ENCODE measurements at places on chromosomes 3 and 15.

GRCh38 chr15:86919581-86919980, 839.9 kb downstream of the AGBL1 start:
- DNase-seq: no peak

DNA sequence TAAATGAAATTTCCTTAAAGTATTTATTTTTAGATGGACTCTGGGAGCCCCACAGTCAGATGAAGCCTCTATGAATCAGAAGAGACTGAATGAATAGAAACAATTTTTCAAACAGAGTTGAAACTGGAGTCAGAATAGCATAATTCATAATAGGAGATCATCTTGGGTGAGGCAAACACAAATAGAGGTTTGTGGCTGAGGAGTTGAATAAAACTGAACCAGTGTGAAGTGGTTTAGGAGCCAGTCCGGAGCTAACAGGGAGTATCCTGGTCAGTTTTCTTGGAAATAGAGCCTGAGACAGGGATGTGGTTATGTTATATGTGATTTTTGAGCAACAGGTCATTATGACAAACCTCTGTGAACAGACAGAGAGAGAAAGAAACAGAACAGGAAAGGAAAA, 39.2 kb downstream of the SAMMSON start:
- no peak for DNase-seq

GRCh38 chr15:64146041-64146440, 5.5 kb upstream of the SNX22 start:
- DNase-seq: no peak

- no peak for DNase-seq
These were observed 82.9 kb upstream of the CDAN1 start for GRCh38 chr15:42819786-42820185.

DNA sequence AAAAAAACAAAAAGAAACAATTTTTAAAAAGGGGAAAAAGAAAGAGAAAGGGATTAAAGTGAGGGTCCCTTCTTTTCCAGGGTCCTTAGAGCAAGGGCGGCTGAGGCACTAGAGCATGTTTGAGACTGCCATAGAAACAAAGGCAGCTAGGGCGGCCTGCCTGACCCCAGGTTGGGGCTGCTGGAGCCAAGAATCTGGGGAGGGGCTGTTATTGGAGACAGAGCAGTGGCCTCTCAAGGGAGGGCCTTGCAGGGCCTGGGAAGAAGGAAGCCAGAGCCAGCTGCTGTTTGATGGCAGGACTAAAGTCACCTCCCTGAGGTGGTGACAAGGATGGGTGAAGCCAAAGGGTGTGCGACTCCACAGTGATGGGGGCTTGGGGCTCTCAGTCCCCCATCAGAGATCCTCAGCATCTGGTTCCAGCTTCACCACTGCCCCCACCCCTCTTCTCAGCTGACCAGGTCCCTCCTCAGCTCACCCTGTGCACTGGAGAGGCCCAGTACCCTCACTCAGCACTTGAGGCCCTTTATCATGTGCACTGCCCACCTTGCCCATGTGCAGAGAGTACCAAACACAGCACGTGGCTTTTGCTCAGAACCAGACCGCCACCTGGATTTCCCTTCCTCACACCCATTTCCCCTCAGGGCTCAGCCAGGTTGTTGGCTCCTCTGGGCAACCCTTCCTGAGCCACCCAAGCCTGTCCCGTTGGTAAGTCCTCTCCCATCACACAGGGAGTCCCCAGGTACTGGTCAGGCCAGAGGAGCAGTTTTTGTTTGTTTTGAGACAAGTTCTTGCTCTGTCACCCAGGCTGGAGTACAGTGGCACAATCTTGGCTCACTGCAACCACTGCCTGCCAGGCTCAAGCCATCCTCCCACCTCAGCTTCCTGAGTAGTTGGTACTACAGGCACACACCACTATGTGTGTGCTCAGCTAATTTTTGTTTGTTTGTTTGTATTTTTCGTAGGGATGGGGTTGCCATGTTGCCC, 1.7 kb downstream of the TMEM89 start:
- DNase-seq: no peak

- DNase-seq: no peak
These were observed 11.3 kb downstream of the RBP1 start for GRCh38 chr3:139528281-139528680.

GRCh38 chr3:56251343-56251945, 216.8 kb downstream of the ERC2 start:
- no peak for DNase-seq

DNA sequence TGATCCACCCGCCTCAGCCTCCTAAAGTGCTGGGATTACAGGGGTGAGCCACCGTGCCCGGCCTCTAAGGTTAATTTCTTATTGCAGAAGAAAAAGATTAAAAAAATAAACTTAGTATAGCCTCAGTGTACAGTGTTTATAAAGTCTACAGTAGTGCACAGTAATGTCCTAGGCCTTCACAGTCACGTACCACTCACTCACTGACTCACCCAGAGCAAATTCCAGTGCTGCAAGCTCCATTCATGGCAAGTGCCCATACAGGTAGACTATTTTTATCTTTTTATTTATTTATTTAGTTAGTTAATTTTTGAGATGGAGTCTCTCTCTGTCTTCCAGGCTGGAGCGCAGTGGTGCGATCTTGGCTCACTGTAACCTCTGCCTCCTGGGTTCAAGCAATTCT, 3.2 kb upstream of the FLNB start:
- peak; percentile 24 for DNase-seq

DNA sequence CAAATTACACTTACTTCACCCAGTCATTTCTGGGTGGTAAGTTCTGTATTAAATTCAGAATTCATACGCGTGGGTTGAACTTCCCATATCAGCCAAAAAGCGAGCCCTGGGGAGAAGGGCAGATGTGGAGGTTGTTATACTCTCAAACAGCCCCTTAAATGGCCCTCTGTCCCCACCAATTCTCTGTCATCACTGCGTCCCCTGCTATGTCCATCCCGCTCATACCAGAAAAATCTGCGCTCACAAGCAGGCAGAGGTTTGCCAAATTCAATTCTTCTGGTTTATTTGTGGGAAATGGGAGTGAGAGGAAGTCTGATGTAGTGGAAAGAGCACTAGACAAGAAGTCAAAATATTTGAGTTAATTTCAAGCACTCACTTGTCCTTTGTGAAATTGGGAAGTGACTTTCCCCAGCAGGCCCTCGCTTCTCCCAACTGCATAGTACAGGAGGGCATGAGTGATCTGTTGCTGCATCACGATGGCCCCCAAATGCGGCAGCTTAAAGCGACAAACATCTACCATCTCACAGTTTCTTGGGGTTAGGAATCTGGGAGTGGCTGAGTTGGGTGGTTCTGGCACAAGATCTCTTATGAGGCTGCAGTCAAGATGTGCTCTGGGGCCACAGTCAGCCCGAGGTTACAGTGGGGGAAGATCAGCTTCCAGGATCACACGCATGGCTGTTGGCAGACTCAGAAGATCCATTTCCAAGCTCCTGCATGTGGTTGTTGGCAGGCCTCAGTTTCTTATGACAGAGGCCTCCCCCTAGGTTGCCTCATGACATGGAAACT, 67.7 kb downstream of the CPN2 start:
- no peak for DNase-seq

GRCh38 chr3:136559896-136560295, 192.3 kb downstream of the STAG1 start:
- DNase-seq: no peak

Measured in AG04449 (cell line).